ENCODE measurements at places on chromosomes 5 and 9.

DNA sequence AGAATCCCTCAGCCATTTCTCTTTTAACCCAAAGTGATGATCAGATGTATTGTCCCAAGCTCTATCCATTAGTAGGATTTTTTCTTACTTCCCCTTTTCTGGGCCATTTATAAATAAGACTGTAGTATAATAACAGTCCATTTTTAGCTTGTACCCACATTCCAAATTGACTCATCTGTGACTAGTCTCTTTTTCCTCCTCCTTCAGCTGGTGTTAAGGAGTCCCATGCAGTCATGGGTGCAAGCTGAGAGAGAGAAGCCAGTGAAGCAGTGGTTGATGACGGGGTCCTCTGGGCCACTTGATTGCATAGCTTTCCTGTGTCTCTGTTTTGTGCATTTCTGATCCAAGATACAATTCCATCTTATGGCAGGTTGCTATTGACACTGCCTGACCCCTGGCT is 476.0 kb upstream of the CD180 start:
- DNase-seq = no peak

DNA sequence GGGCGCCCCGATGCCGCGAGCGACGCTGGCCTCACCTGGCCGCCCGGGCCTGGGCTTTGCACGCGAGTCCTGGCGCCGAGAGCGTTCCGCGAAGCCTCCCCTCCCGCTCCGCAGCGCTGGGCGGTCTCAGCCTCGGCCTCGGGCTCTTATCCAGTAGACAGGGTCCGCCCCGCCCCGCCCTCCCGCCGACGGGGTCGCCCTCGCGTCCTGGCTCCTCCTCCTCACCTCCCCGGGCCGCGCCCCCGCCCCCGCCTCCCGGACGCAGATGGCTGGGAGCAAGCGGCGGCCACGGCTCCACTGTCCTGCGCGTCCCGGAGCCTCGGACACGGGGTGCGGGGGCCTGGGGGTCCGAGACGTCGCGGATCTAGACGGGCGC is at the start of gene SLC6A3:
SLC6A3 (minus strand) TSS at position 128 of the 376 bp plus-strand sequence. CDS start 2,243 bp downstream, outside the sequence.
- no peak for DNase-seq

GRCh38 chr9:109759589-109759988 is 20.4 kb upstream of the PALM2AKAP2 start:
- no peak for DNase-seq

DNA sequence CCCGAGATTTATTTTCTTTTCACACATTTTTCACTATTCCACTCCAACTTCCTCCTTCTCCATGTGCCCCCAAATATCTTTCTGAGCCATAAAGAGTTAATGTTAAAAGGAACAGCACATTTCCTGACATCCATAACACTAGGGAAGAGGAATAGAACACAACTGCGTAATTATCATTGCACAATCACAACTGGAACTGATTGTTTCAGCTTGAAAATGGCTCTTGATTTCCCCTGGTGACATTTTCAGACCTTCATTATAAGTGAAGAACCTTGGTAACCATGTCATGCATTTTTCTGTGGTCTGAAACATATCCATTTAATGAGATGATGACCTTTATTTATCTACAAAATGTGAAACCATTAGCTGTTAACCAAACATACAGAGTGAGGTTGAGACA is 82.4 kb downstream of the PCSK1 start:
- no peak for DNase-seq

DNA sequence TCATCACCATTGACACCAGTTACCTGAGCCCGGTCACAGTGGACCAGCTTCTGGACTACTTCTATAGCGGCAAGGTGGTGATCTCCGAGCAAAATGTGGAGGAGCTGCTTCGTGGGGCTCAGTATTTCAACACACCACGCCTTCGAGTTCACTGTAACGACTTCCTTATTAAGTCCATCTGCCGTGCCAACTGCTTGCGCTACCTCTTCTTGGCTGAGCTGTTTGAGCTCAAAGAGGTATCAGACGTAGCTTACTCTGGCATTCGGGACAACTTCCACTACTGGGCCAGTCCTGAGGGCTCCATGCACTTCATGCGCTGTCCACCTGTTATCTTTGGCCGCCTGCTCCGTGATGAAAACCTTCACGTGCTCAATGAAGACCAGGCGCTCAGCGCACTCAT is 520 bp downstream of the CCIN start:
- no peak for DNase-seq

GRCh38 chr5:17910318-17910717 is 276.1 kb downstream of the TAF11L14 start:
- no peak for DNase-seq

DNA sequence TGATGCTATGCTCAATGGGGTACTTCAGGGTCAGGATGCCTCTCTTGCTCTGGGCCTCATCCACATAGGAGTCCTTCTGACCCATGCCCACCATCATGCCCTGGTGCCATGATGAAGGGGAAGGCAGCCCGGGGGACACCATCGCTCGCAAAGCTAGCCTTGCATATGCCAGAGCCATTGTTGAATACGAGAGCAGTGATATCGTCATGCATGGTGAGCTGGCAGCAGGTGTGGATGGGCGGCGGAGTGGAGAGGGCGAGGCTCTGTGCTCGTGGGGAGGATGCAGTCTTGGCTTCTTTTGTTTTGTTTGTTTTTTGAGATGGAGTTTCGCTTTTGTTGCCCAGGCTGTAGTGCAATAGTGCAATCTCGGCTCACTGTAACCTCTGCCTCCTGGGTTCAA is 17.2 kb upstream of the SPZ1 start:
- no peak for DNase-seq

- peak; percentile 81 for DNase-seq
These were observed 4.9 kb upstream of the TRAF1 start for GRCh38 chr9:120931231-120932085.

GRCh38 chr9:131982671-131983239 is 96.9 kb downstream of the MED27 start:
- DNase-seq = no peak

GRCh38 chr9:108786322-108786721 is 69.5 kb downstream of the ACTL7B start:
- DNase-seq = no peak

GRCh38 chr9:85508616-85509015 is 233.1 kb downstream of the AGTPBP1 start:
- no peak for DNase-seq

GRCh38 chr5:148860599-148860998 is 34.2 kb downstream of the ADRB2 start:
- no peak for DNase-seq

DNA sequence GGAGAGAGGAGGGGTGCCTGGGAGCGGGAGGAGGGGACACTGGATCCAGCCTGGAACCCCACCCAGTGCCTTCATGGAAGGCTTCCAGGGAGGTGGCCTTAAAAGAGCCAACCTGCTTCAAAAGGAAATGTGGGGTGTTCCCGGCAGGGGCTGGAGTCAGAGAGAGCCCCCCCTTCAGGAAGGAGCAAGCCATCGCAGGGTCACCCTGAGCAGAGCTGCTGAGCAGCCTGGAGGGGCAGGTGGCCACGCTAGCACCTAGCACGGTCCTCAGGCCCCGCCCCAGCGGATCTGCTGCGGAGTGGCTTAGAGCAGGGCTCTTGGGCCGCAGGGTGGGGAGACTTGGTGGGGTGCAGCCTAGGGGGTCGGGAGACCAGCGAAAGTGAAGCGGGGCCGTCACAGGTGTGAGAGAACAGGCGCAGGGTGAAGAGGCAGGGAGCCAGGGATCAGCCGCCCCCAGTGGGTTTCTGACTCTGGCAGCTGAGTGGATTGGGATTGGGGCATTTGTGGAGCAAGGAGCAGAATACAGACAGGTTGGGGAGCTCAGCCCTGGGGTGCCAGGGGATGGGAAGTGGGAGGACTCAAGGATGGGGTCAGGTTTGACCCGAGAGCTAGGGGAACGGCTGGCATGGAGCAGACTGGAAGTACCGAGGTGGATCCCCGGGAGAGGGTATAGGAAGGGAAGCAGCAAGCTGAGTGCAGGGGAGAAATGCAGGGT is 1.5 kb downstream of the LCN2 start:
- DNase-seq = no peak

- no peak for DNase-seq
These were observed 1.2 kb upstream of the F12 start for GRCh38 chr5:177410575-177410974.

DNA sequence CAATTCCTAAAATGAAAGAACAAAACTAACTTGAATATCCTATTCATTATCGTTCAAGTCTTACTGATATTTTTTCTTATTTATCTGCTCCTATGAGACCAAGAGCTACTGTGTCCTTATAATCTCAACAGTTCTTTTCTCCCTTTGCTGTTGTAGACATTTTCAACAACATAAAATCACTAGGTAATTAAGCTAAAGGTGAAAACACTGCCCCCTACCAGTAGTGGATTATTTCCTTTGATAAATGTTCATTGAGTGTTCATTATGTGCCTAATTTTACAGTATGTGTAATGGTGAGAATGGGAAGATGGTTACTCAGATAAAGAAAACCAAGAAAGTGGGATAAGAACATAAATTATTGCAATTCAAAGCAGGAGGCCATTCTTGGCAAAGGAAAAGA is 41.4 kb upstream of the PAPPA start:
- no peak for DNase-seq

DNA sequence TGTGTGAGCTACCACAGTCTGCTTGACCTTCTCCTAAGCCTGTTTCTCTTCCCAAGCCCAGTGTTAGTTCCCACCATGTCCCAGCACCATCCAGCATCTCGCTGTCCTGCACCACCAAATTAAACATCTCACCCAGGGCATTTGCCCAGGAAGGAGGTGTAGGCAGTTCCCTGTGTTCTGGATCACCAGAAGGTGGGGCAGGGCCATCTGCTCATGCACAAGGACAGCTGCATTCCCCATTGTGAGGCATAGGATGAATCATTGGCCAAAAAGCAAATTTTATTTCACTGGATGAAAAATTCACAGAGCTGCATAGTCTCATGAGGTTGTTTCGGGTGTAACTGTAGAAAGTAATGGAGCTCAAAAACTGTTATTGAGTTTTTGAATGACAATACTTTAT is 89.5 kb upstream of the GRIA1 start:
- no peak for DNase-seq

DNA sequence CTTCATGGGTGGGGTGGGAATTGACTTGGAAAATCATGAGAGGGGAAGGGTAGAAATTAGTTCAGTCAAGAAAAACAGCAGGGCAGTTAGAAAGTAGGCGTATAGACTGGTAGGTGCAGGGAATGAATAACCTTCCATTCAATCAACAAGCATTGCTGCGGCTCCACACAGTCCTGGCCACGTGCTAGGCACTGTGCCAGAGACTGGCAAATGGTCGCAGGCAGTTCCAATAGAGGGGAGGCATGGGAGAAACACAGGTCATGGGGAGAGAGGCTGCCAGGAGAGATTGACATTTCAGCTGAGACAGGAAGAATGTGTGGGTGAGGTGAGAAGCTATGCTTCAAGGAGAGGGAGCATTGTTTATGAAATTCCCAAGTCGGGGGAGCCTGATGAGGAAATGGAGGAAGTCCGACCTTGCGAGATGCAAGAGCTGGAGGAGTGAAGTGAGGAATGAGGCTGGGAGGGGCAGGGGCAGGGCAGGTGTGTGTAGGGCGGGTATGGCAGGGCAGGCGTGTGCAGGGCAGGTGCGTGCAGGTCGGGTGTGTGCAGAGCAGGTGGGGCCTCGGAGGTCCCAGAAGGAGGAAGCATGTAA is 54.4 kb upstream of the PPARGC1B start:
- no peak for DNase-seq

DNA sequence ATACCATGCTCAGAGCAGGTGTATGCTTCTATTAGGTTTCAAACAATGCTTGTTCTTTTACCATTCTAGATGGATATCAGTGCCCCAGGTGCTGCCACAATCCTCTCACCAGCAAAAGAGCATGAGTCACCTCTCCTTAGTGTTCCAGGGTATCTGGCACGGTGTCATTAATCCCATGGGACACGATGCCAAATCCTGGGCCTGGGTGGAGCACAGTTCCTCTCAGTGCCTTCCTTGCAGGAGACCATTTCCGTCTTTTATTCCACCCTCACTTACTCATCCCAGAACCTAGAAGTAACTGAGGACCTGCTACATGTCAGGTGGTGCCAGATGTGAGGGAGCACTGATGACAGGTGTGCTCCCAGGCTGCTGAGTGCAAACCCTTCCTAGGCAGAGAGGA is 1.3 kb upstream of the OR13J1 start:
- DNase-seq = no peak

DNA sequence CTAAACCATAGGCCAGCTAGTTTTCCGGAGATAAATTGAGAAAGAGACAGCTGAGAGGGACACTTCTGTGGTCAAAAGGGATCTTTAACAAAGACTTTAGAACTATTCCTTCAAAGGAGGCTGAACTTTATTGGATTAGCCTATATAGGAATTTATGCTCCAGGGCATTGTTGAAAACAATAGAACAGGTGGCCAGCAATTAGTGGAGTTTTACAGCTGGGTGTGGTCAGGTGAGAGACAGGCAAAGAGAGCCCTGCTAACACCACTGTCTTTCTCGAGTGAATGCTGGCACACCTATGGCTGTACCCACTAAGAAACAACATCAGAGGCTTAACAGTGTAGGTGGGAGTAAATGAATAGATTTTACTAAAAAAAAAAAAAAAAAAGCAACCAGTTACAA is 16.7 kb upstream of the TLR4 start:
- no peak for DNase-seq

- no peak for DNase-seq
These were observed 1.7 kb downstream of the ADAMTS19 start for GRCh38 chr5:129461711-129462332.

DNA sequence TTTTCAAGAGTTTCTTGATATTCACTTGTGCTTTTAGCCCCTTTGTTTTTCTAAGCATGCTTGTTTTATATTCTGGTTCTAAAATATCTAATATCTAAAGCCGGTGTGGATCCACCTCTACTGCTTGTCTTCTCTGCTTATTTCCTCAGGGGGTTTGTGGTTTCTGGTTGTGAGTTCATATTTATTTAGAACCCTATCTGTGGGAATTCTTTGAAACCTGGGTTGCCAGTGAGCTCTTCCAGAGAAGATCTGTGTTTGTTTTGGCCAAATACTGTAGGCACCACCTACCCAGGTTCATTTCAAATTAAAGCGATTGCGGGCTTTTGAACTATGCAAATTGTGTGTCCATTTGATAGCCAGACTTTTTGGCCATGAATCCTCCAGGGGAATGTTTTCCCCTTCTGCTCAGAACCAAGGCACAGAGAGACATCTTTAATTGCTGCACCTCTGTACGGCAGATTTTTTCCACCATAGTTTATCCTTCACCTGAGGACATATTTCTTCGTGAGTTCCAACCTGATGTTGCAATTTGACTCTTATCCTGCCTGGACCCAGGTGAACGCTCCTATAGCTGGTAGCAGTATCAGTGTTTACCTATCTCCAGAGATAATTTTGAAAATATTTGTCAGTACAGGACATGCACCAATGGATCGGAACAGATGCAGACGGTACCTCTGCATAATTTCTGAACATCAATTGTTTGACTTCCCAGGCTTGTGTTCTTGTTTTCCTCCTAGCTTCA is 2.4 kb upstream of the ZBTB43 start:
- DNase-seq = no peak

- DNase-seq = no peak
These were observed 61.7 kb upstream of the ELAVL2 start for GRCh38 chr9:23887781-23888180.
